ENCODE measurements at places on chromosomes 5 and 9.

DNA sequence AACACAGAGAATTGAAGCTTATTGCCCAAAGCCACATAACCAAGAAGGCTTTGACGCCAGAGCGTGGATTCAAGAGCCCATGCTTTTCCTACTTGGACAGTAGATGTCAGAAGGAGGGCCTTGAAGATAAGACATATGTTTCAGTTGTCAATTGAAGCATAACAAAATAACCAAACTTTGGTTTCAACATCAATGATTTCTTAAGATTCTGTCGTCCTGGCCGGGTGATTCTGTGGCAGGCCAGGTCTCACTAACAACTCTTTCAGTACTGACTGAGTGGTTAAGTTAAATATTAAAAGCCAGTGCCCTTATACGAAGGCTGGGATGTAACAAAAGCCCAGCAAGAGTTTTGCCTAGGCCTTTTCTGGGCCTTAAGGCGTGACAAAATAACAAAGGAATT is 94.0 kb downstream of the RCL1 start:
- no peak for DNase-seq

GRCh38 chr9:93090091-93090655 is 5.8 kb upstream of the CARD19 start:
- DNase-seq = no peak

DNA sequence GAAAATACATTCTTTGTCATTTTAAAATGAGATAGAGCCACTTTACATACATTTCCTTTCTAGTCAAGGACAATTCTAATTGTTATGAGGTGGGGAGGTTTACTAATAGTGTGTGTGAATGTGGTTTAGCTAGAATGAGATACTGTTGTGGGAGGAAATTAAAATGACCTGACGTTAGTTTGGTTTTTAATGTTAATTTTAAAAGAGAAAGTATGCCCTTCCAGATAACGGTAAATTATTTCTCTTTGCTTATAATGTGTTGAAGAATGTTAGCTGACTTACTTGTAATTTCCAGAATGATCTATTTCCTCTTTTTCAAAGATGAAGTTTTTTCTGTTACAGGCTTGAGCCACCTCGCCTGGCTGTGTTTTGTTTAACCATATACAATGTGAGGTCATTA is 1.7 kb upstream of the TAF7 start:
- DNase-seq = no peak

- peak; percentile 76 for DNase-seq
Observed at GRCh38 chr5:131096774-131097710, 68.0 kb downstream of the HINT1 start.

DNA sequence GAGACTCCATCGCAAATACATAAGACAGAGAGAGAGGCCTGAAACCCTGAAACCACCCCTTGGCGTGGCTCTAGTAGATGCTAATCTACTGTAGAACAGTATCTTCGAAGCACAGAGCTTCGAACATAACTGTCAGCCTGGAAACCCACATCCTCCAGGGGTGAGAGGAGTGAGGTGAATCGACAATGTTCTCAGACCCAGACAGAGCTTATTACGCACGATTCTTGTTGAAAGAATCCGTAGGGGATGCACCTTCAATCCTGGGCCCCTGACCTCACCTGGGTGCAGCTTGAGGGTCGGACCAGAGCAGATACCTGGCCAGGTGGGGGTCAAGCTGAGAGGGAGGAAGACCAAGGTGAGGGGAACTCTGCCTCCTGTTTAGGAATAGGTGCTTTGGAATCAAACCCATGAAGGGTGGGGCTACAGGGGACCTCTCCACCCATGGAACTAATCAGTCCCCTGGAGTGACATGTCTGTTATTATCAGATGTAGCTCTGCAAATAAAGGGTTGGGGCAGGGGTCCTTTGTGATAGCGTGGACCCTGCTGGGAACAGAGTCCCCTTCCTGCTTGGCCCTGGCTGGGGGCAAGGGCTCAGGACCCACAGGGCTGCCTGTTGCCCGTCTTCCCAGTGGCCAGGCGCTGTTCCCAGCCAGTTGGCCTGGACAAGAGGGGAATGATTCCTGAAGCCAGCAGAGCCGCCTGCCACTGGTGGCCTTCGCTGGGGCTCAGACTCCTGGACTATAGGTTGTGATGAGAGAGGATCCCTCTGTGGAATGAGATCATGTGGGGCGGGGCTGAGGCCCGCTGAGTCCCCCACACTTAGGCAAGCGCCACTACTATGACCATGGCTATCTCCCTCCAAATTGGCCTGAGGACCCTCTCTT is 41.2 kb downstream of the DBH start:
- DNase-seq = no peak

Data from fibroblast of mammary gland (primary cell).